Activated gamma-delta T cell (primary cell): ENCODE measurements at places on chromosomes 16 and 17.

DNA sequence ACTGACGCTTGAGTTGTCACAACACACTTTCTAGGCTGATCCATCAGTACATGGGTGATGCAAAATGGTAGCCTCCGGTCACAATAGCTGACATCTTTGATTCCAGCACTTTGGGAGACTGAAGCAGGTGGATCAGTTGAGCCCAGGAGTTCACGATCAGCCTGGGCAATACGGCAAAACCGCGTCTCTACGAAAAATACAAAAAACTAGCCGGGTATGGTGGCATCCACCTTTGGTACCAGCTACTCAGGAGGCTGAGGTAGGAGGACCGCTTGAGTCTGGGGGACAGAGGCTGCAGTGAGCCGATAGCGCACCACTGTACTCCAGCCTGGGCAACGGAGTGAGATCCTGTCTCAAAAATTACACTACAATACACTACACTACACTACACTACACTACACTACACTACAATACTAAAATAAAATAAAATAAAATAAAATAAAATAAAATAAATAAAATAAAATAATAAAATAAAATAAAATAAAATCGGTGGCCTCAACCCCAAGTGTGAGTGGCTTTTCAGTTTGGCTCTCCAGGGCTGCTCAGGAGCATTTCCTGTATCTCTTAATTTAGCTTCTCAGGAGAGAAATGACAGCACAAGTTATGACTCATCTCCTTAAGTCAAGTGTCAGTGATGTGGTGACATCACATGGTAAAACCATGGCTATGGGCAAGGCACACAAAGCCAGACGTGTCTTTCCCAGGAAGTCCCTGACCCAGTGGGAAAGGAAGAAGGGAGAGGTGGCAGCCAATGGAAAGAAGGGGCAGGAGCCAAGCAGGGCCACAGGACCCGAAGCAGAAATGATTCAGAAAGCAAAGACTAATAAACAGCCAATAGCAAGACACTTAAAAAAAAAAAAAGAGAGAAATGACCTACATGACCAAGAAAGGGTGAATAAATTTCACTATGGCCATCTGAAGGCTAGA lies 75.3 kb upstream of the TBC1D3K start:
- DNase-seq = no peak

DNA sequence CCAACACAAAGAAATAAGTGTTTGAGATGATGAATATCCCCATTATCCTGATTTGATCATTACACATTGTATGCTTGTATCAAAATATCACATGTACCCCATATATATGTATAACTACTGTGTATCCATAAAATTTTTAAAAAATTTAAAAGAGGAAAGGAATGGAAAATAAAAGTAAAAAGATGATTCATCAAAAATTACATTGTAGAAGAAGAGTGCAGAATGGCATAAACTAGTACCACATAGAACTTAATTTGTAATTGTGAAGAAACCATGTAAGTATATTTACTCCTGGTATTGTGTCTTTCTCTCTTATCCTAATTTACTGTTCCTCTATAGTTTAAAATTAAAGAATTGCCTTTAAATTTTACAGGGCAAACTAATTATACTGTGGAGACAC lies 11.5 kb upstream of the KRT10 start:
- no peak for DNase-seq

DNA sequence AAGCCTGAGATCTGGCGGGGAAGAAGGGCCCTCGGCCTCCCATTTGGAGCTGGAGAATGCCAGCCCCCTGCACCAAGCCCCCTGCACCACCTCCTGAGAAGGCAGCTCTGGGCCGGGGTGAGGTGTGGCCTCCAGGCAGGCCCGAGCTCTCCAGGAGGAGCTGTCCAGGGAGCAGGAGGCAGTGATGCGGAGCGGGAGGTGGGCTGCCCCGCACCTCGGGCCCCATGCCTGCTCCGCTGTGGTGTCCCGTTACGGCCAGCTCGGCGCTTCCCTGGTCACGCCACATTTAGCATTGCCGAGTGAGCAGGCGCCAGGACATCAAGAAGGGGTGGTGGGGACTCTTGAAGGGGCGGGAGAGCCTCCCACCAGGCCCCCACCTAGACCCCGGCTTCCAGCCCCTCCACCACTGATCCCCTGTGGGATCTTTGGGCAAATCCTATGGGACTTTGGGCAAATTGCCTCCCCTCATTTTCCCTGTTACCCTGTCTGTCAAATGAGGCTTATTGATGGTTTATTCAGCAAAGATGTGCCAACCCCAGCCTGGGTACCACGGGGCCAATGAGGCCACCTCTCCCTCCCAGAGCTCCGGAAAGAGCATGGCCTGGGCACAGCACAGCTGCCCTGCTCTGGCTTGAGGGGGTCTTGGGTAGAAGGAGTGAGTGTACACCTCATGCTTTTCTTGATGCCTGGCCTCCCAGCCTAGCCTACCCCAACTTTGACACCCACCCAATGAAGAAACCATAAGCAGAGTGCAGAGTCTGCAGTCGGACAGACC lies 15.3 kb downstream of the FOXN1 start:
- no peak for DNase-seq

DNA sequence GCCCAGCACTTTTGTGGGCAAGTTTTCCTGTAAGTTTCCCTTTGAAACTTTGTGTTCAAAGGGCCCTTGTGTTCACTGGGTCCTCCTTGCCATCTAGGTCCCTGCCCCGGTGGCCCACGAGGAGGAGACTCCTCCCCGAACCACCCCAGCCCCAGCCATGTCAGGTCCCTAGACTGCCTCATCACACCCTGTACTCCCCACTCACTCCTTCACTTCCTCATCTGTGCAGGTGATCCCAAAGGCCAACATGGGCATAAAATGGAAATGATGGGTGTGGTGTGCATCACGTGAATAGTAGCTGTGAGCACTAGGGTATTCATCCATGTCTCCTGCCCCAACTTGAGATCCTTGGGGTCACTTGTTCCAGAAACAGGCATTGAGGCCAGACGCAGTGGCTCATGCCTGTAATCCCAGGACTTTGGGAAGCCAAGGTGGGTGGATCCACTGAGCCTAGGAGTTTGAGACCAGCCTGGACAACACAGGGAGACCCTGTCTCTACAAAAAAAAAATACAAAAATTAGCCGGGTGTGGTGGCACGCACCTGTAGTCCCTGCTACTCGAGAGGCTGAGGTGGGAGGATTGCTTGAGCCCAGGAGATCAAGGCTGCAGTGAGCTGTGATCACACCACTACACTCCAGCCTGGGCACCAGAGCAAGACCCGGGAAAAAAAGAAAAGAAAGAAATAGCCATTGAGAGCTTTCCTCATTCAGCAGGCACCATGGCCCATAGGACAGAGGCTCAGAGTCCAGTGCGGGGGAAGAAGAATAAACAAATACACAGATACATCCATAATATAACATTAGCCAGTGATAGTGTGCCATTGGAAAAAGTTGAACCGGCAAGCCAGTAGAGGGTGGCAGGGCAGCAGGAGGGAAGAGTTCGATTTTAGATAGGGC lies 74.5 kb downstream of the KATNIP start:
- DNase-seq = no peak

DNA sequence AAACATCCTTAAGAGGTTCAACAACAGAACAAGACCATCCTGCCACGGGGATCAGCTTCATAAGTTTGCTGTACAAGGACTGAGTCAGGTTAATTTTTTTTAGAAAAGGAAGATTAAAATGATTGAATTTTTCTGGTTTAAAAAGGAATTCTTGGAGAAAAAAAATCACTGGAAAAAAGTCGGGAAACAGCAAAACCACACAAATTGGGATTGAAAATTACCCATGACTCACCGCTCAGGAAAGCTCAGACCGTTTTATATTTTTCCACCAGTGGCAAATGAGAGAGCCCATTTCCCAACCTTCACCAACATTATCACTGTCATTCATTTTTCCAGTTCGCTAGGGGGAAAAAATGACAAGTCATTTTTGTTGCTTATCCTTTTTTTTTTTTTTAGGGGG lies 46.6 kb downstream of the MRM3 start:
- no peak for DNase-seq

- DNase-seq = peak; percentile 50
Observed at GRCh38 chr16:87854053-87854906, 15.0 kb downstream of the SLC7A5 start.

DNA sequence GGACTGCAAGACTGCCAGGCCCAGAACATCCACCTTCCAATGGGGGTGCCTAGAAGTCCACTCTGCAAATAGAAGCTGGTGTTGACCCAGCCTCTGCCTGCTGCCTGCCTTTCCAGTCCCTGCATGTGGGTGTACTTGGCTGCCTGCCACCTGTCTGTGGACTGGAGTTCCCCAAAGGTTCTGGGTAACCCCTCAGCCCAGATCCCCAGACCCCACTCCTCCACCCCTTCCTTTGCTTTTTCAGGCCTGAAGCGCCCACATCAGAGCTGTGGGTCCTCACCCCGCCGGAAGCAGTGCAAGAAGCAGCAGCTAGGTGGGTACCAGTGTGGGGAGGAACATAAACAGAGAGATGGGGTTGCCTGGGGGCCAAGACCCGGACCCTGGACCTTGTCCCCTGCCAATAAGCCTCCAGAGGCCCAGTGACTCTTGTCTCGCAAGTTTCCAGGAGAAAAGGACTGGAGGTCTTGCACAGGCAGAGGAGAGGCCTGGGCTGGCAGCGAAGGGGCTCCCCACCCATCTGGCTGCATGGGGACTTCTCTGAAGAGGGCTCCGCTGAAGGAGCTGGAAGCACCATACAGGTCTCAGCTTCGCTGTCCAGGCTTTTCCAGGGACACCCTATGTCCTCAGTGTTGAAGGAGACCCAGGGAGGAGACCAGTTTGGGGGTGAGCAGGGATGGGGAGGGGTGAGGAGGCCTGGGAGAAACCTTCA lies 34.3 kb downstream of the NLRC5 start:
- DNase-seq = peak; percentile 39
